ENCODE measurements at places on chromosomes 1 and 21.

- peak; percentile 89 for DNase-seq
Observed at GRCh38 chr1:153032677-153033308, 1.8 kb downstream of the SPRR1B start.

- DNase-seq = no peak
Observed at GRCh38 chr1:99964806-99965205, 5.0 kb upstream of the SLC35A3 start.

DNA sequence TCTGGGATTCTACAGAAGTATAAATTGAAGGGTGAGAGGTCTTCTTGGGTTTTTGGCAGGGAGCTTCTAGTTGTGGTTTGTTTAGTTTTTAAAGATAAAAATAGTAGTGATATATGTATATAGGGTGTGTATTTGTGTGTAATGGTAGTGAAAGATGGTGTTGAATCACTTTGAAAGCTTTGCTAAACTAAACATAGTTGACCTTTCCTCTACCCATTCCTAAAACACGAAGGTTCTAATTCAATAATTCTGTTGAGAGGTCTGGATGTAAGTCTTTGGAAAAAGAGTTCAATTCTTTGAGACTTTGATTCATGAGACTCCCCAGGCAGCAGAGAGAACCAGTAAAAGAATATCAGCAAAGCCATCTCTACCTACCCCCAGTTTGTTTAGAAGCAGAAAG is 247.9 kb upstream of the DUSP10 start:
- no peak for DNase-seq

- no peak for DNase-seq
Observed at GRCh38 chr1:180504186-180504585, 1.8 kb upstream of the ACBD6 start.

DNA sequence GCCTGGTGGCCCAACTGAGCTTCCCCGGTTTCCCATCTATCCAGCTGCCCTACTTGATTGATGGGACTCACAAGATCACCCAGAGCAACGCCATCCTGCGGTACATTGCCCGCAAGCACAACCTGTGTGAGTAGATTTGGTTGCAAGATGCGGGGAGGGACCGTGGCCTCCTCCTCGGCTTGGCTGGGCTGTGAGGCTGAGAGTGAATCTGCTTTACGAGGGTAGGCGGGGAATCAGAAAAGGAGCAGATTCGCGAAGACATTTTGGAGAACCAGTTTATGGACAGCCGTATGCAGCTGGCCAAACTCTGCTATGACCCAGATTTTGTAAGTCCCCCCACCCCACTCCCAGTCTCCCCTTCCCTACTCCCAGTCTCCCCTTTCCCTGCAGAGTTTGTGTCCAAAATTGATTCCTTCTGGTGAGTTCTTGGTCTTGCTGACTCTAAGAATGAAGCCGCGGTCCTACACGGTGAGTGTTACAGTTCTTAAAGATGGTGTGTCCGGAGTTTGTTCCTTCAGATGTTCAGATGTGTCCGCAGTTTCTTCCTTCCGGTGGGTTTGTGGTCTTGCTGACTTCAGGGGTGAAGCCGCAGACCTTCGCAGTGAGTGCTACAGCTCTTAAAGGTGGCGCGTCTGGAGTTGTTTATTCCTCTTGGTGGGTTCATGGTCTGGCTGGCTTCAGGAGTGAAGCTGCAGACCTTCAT is 1.5 kb downstream of the GSTM2 start:
- DNase-seq = no peak

GRCh38 chr1:119101563-119101962 is 38.9 kb downstream of the WARS2 start:
- no peak for DNase-seq

DNA sequence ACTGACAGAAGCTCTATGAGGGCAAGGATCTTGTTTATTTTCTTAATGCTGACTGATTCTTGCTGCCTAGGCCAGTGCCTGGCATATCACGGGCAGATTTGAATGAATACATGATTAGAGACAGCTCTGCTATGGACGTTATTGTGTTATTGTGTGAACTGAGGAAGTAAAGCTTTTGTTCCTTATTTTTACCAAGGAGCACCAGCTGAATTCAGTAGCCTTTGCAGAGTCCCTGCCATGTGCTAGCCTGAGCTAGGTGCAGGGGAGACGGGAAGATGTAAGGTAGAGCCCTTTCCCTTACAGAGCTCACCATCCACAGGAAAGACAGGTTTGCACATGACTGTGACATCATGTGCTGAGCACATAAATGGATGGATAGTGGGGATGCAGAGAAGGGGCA is 36.0 kb upstream of the SCMH1 start:
- no peak for DNase-seq

GRCh38 chr21:36422279-36423098 is 37.3 kb downstream of the CHAF1B start:
- peak; percentile 74 for DNase-seq

DNA sequence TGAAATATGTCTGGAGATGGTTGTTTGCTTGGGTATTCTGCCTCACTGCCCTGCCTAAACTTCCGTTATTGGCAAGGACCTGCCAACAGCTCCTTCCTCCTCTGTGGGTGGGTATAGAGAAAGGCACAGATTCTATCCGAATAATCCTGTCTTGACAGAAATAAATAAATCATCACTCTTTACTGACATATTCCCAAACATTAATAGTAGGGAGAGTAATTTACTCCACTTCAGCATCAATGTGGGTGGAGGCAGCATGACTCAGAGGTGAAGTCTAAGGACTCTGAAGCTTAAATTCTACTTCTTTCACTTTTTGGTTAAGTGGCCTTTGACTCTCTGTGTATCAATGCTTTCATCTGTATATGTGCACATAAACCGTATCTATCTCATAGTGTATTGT is 2.9 kb downstream of the CD84 start:
- no peak for DNase-seq
